ENCODE measurements at places on chromosomes 12 and 14.

DNA sequence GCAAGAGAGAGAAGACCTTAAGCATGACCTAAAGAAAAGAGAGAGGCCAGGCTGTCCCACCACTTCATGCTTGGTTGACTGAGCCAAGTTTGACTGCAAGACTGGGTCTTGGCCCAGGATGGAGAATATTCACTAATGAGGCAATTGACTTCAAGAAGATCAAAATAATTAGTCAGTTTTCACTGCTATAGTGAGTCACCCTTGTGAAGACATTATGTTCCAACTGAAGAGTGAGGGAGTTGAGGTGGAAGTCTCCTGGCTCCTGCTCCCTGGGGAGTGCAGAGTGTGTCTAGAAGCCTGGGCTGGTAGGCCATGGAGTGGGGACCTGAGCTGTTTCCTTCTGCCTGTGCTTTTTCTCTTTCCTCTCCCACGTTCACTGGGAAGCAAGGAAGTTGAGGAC, 117.6 kb downstream of the CACNA1C start:
- DNase-seq, result peak; percentile 56

GRCh38 chr14:103072595-103073366, 11.2 kb upstream of the LBHD2 start:
- peak; percentile 88 for DNase-seq

- peak; percentile 98 for DNase-seq
These were observed 85.3 kb downstream of the SAMD4A start for GRCh38 chr14:54652188-54652587.

GRCh38 chr14:102949801-102950451, 27.5 kb downstream of the AMN start:
- DNase-seq, result no peak

GRCh38 chr12:6830286-6830890, 2.2 kb downstream of the P3H3 start:
- DNase-seq, result no peak

GRCh38 chr14:99568567-99569560, 35.1 kb downstream of the CCDC85C start:
- no peak for DNase-seq

- no peak for DNase-seq
These were observed 170.7 kb upstream of the E2F7 start for GRCh38 chr12:77236066-77236465.

- no peak for DNase-seq
These were observed 24.7 kb downstream of the HEATR5A start for GRCh38 chr14:31395572-31396205.

- peak; percentile 20 for DNase-seq
These were observed 75.6 kb downstream of the ARL6IP4 start for GRCh38 chr12:123056053-123056452.

- no peak for DNase-seq
These were observed 84.6 kb downstream of the ESR2 start for GRCh38 chr14:64209444-64210131.

DNA sequence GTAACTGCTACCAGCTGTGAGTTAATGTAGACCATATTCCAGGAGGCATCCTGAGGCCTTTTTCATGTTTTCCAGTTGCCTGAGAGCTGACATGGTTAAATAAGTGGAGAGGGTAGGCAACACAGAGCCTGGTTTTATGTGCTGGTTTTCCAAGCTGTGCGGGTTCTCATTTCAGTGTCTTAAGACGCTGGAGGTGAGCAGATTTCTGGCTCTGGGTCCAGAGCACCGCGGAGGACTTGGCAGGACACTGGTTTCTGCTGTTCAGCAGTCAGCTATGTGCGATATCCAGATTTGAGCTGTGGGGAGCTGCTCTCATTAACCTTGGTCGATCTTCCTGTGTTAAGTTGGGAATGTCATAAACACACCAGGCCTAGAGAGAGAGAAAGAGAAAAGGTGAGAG, 680.8 kb downstream of the BCL11B start:
- no peak for DNase-seq

- no peak for DNase-seq
These were observed 154.3 kb upstream of the GSC start for GRCh38 chr14:94924189-94924588.

DNA sequence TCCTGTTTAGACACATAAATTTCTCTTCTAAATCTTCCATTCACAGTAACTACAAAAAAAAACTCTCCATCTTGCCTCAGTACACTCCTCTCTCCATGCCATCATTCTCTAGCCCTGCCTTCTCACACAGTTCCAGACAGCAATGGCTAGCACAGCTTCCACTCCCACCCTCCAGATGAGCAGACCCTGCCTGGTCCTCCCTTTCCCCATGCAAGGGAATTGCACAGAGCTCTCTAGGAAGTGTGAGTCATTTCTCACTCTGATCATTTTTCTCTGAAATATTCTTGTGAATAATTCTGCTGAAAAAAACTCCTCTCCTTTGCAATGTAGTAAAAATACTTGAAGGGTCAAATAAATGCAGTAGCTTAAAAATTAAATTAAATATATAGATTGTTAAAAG, 170.6 kb downstream of the BMP4 start:
- DNase-seq, result no peak

DNA sequence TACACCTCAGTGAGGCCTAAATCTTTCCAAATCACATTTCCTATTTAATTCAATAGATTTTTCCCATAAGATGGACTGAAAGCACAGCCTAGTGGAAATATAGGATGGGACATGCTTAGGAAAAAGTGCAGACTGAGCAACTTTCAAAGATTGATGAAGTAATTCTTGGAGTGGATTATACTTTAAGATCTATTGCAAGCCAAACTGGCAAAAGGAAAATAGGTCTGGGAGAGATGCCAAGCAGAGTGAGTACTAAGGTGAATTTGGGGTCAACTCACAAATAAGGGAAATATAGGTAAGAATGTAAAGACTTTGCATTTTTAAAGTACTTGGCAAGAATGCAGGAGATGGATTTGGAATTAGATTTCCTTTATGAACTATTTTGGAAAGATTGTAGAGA, 170.2 kb upstream of the FOXG1 start:
- no peak for DNase-seq

GRCh38 chr12:94973221-94973620, 30.3 kb downstream of the NDUFA12 start:
- DNase-seq, result no peak

GRCh38 chr12:108712165-108712924, 19.0 kb downstream of the CORO1C start:
- DNase-seq, result no peak

- no peak for DNase-seq
These were observed 265.1 kb downstream of the ALG10 start for GRCh38 chr12:34287437-34287836.

DNA sequence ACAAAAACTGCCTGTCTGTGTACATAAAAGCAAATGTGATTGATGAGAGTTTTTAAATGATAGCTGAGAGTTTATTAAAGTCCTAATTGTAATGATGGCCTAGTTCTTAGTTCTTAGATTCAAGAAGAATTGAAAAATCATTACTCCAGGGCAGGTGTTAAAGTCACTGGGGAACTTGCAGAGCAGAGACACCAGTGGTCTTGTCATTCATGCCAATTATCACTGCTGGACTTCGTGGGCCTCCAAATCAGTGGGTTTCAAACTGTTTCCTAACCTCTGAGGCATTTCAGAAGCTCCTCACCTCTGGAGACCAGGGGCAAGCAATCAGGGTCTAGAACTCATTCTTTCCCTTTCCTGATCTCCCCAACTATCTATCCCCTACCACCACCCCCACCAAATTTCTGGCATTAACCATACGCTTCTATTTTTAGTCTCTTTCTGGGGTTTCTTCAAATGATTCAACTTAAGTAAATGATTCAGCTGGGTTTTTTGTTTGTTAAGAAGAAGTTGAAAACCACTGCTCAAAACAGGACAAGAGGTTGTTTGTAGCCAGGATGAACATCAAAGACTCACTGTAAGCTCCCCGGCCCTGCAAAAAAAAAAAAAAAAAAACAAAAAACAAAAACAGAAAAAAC, 80.1 kb downstream of the CEP83 start:
- no peak for DNase-seq

DNA sequence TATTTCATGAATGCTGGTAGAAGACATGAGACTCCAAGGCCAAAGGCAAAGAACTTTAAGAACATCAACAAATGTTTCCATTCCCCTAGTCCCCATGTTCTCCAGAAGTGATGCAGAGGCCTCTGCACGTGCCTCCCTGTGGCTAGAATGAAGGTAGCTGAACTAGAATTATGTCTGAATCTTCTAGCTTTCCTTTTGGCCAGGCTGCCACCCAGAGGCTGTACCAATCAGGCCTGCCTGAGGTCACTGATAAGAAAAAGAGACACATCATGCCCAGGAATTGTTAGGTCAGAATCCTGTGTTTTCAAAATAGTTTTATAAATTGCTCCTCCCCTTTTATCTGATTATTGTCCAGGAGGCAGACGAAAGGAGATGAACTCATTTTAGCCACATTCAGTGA, 188.0 kb upstream of the SLC16A7 start:
- DNase-seq, result no peak

DNA sequence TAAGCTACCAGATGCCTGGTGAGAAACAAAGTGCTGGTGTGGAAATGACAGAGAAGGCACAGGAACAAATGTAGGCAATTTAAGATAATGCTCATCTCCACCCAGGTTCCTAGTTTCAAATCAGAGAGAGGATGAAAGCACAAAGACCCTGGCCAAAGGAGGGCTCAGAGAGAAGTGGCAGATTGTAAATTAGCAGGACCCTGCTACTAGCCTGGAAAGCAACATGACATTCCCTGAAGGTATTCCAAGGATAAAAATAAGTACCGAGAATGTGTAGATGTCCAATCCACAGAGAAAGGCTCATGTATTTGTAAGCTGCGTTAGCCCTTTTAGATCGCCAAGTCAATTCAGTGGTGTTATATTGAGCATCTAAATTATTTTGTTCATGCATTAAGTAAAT, 324.0 kb downstream of the TMEM117 start:
- DNase-seq, result no peak

- DNase-seq, result peak; percentile 78
These were observed 71.2 kb downstream of the TNFAIP2 start for GRCh38 chr14:103194256-103195045.

DNA sequence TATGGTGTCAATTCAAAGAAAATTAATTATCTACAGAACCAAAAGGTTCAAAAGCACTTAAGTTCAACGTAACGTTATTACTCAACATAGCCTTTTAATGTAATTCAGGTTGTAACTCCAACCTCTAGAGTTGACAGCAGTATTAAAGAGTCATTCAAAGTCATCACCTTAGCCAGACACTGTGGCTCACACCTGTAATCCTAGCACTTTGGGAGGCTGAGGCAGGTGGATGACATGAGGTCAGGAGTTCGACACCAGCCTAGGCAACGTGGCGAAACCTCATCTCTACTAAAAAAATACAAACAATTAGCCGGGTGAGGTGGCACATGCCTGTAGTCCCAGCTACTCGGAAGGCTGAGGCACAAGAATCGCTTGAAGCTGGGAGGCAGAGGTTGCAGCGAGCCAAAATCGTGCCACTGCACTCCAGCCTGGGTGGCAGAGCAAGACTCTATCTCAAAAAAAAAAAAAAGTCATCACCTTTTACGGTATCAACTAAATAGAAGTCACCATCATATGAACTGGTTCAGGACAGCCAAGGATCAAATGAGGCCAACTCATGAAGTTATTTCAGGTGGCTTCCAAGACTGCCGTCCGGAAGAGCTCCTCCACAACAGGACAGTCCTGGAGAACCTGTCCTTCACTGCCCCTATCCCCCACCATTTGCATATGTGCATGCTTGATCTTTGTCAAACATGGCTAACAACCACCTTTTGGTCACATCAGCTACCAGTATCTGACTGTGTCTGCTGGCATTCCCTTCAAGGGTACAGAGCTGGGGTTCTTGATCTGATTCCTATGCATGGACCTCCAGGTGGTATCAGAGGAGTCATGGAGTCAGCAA, 4.2 kb downstream of the PPTC7 start:
- DNase-seq, result no peak

- DNase-seq, result no peak
These were observed 22.7 kb upstream of the ABCD4 start for GRCh38 chr14:74325446-74325845.

GRCh38 chr12:121806546-121807423, 3.0 kb downstream of the SETD1B start:
- no peak for DNase-seq

- no peak for DNase-seq
These were observed 103.5 kb downstream of the CACNA1C start for GRCh38 chr12:2156333-2156732.

- no peak for DNase-seq
These were observed 259.0 kb downstream of the EGLN3 start for GRCh38 chr14:33691907-33692306.

GRCh38 chr12:12726555-12727093, 9.5 kb downstream of the CDKN1B start:
- no peak for DNase-seq

DNA sequence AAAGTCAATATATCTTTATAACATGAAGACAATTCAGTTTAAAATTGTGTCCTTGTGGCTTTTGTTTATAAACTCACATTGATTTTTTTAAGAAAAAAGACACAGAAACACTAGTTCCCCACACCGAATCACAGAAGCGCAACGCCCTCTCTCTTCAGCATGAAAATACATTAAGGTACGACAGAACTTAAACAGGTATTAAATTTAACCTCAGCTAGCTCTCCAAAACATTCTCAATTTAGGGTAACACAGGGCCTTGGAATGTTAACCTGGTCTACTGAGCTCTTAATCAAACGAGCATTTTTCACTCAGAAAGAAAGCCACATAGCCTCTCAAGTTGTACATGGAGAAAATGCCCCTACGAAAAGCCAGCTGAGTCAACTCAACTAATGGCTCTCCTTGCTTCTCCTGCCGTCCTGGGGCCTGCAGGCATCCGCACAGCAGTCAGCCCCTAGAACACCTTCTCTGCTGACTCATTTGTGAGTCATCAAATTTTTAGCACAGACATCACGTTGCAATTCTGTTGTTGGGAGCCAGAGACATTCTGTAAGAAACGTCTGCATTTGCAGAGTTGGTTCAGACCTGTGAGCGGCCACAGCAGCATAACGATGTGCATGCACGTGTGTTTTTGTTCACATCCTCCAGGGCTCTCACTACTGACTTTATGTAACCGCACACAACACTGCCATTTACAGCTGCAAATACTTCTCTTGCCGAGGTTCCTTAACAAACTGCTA, 141.6 kb downstream of the ITPR2 start:
- peak; percentile 86 for DNase-seq

GRCh38 chr12:76375939-76376338, 27.7 kb upstream of the BBS10 start:
- peak; percentile 4 for DNase-seq

- DNase-seq, result peak; percentile 82
These were observed 39.0 kb downstream of the ACTN1 start for GRCh38 chr14:68939893-68940613.

- DNase-seq, result no peak
These were observed 14.5 kb downstream of the KRAS start for GRCh38 chr12:25236190-25236589.

DNA sequence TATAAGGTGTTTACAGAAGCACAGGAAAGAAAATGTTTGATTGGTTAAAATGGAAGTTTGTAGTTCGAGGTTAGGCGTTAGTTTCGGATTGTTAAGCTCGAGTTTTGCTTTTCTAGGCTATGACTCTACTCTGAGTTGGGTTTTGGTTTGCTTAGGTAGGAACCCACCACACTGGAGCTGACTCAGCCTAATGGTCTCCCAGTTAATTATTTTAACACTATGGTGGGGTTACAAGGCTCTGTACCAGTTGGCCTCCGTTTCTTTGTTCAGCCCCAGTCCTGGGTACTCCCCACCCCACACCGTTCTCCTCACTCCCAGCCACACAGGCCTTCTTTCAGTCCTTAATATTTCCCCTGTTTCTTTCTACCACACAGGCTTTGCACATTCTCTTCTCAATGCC, 583.9 kb downstream of the NRXN3 start:
- DNase-seq, result no peak

GRCh38 chr12:104358353-104359003, 54.9 kb downstream of the EID3 start:
- no peak for DNase-seq
